ENCODE measurements at places on chromosomes 4 and X.

- no peak for DNase-seq
Measured at GRCh38 chr4:14165222-14165920, 537.8 kb upstream of the BOD1L1 start.

- DNase-seq: no peak
Measured at GRCh38 chr4:3651267-3651845, 114.8 kb upstream of the ADRA2C start.

DNA sequence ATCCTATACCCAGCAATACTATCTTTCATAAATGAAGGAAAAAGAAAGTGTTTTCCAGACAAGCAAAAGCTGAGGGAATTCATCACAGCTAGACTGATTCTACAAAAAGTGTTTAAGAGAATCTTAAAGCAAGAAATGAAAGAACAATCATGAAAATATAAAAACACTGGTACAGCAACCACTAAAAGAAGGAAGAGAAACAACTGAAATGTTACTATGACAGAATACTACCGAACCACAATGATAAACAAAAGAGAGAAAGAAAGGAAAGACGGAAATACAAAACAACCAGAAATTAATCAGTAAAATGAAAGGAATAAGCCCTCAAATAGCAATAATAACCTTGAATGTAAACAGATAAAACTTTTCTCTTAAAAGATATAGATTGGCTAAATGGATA is 110.8 kb upstream of the AFF2 start:
- no peak for DNase-seq

GRCh38 chrX:74449322-74449936 is 28.1 kb downstream of the SLC16A2 start:
- DNase-seq: no peak

GRCh38 chr4:184688447-184688846 is 38.9 kb downstream of the PRIMPOL start:
- peak; percentile 29 for DNase-seq

DNA sequence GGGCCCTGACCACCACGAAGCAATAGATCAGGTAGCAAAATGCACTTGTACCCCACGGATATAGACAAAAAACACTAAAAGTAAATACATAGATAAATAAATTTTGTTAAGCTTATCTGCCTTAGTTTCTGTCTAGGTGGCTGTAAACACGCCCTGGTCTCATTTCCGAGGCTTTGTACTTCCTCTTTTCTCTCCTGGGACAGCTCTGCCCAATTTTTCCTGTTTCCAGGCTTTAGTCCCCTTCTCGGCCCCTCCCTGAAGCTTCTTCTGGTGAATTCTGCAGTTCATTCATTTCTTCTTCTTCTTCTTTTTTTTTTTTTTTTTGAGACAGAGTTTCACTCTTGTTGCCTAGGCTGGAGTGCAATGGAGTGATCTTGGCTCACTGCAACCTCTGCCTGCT is 73.4 kb upstream of the STOX2 start:
- DNase-seq: no peak

DNA sequence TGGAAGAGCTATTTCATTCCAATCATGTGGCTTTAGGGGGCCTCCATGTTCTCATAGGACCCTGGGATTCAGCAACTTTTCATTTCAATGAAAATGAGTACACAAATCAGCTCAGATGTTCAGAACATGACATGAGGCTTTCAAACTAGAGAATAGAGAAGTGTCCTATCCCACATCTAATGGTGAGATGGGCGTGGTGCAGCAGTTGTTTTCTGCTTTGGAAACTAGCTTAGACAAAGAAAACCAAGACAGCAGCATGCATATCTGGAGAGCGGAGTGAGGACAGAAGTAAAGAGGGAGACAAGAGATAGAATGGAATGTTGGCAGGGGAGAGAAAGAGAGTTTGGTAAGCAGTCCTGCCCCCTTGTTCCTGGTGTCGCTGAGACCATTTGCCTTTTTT is 1009.1 kb upstream of the IGFBP7 start:
- no peak for DNase-seq

- no peak for DNase-seq
Measured at GRCh38 chr4:1395941-1396805, 10.1 kb downstream of the NKX1-1 start.

DNA sequence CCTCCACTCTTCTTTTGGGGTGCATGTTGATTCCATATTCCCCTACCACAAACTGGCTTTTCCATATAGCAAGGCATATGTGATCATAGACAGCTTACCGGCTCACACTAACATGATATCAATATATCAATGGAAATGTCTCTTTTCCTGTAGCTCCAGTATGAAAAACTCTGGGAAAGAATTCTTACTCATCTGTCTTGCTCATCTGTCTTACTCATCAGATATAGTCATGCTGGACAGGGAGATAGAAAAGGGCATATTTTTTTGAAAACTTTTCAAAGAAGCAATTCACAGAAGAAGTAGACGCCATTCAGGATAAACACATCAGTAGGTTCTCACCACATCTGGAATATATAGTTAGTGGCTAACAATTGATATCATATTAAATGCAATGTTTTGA is 794.7 kb downstream of the RAB28 start:
- DNase-seq: no peak

DNA sequence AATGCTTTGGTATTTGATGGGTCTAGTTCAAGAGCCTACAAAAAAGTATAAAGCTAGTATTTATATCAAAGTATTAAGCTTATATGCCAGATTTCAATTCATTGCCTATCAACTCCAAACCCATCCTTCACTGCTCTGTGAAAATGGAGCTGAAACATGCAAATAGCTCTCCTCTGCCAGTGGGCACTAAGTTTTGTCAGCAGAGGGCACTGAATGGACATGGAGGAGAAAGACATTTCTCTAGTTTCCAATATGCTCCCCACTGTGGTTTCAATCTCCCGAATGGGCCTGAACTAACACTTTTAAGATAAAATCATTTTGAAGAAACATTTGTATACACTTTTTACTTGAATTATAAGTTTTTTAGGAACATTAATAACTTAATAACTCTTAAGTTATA is 12.4 kb downstream of the PPID start:
- no peak for DNase-seq

GRCh38 chrX:66717926-66718325 is 79.0 kb upstream of the EDA2R start:
- DNase-seq: no peak

- DNase-seq: no peak
Measured at GRCh38 chrX:30967516-30967915, 78.5 kb upstream of the TAB3 start.

DNA sequence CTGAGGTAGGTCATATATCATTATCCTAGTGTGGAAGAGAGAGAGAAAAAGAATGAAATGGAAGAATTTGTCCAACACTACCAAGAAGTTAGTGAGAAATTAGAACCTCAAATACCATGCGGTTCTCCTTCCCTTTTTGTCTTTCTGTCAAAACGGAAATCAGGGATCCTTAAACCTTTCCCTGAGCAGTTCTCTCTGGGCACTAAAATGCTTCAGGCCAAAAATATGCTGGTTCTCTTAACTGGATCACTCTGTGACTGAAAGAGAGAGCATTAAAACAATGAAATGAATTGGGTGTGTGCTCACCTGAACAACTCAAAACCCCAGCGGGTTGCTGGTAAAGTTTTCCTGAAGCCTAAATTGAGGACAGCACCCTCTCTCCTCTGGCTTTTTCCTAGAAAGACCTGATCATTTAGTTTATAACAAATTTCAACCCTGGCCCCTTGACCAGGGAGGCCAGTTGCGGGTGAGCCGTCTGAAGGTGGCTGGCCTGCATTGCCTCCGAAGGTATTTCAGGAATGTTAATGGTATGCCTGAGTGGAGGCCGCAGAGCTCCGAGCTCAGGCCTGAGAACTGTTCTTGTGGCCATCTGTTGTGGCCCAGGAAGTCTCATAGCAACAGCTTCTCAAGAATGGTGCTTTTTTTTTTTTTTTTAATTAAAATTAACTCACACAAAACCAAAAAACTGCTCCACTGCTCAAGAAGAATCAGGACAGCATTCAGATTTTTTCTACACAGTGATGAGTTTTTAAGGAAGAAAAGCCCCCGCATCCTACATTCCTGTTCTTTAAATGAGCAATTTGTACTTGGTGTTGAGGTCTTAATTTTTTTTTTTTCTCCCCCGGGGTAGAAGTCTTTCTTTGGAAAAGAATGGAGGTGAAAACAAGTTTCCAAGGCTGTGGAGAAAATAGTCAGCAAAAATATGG is 155.1 kb downstream of the SHROOM3 start:
- no peak for DNase-seq

- DNase-seq: no peak
Measured at GRCh38 chr4:85475631-85476233, 782 bp downstream of the ARHGAP24 start.

GRCh38 chrX:24575496-24575895 is 71.7 kb downstream of the PCYT1B start:
- no peak for DNase-seq

GRCh38 chr4:121062521-121062920 is 9.8 kb downstream of the NDNF start:
- no peak for DNase-seq

DNA sequence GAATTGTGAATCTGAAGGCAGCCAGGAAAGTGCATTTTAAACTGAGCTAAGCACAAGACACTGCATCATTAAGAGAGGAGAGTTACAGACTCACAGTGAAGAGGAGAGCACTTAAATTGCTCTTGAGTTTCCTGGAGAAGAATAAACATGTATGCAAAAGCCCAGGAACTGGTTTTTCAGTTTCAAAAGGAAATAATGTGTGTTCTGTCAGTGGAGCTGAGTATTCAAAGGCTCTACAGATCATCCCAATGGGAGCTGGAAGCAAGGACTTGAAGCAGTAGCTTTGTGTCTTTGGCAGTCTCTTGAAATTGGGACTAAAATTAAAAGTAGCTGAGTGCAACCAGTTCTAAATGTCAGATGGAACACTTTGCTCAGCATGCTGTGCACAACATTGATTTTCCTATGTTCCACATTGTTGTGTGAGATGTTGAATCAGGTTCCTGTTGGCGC is 147.5 kb upstream of the ANK2 start:
- DNase-seq: no peak

DNA sequence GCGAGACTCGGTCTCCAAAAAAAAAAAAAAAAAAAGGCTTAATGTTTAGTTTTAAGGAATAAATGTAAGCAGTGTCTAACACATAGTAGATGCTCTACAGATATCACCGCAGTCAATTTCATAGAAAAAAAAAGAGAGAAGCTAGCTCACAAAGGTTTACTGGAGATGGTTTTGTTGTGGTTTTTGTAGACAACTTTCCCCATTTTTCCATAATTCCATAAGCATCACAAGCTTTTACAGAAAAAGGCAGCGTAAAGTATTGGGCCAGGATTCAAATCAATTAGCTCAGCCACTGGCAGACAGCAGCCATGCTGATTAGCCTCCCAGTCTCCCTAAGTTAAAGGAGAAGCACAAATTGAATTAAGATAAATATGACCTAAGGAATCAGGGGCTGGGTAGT is 1.5 kb downstream of the GRSF1 start:
- DNase-seq: no peak

- no peak for DNase-seq
Measured at GRCh38 chr4:76637712-76638361, 202.8 kb downstream of the SHROOM3 start.

- no peak for DNase-seq
Measured at GRCh38 chrX:44173219-44173618, 170.3 kb downstream of the EFHC2 start.

GRCh38 chrX:153778181-153778580 is 2.7 kb upstream of the SRPK3 start:
- no peak for DNase-seq

GRCh38 chr4:145058256-145058655 is 39.7 kb downstream of the ANAPC10 start:
- no peak for DNase-seq

- DNase-seq: no peak
Measured at GRCh38 chr4:80963051-80963450, 67.5 kb upstream of the BMP3 start.

GRCh38 chrX:28491941-28492340 is 95.3 kb upstream of the IL1RAPL1 start:
- no peak for DNase-seq

- DNase-seq: no peak
Measured at GRCh38 chr4:93317057-93317456, 511.5 kb upstream of the ATOH1 start.

GRCh38 chr4:111937368-111937767 is 207.9 kb upstream of the FAM241A start:
- DNase-seq: no peak

- DNase-seq: no peak
Measured at GRCh38 chr4:25813448-25814106, 49.2 kb downstream of the SEL1L3 start.

DNA sequence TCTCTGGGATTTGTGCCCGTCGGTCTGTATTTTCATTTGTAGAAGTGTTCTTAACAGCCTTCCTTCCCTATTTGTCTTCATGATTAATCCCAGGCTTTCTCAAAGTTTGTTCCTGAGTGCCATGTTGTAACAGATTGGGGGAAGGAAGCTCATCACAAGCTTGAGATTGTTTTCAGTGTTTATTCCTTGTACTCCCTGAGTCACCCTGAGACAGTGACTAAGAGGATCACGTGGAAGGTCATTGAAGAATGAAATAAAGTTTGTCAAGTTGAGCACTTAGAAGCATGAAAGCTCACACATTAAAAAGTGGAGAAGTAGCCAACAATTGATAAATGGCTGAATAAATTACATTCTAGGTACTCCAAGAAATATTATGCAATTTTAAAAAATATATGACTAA is 153.5 kb upstream of the FAM241A start:
- no peak for DNase-seq

DNA sequence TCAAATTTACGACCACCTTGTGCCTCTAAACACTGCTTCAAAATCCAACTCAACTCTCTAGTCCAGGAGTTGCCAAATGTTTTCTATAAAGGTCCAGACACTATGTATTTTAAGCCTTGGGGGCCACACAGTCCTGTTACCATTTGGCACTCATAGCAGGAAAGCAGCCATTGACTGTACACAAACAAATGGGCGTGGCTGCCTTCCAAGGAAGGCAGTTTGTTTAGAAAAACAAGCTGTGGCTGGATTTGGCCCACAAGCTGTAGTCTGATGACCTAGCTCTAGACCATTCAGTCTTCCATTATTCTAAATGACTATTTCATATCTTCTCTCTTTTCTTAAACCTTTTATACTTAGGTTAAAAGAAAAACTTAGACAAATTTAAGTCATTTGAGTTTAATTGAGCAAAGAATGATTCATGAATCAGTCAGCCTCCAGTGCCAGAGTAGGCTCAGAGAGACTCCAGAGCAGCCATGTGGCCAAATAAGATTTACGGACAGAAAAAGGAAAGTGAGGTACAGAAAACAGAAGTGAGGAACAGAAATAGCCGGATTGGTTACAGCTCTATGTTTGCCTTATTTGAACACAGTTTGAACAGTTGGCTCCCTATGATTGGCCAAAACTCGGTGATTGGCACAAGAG is 825.8 kb upstream of the LCORL start:
- no peak for DNase-seq

DNA sequence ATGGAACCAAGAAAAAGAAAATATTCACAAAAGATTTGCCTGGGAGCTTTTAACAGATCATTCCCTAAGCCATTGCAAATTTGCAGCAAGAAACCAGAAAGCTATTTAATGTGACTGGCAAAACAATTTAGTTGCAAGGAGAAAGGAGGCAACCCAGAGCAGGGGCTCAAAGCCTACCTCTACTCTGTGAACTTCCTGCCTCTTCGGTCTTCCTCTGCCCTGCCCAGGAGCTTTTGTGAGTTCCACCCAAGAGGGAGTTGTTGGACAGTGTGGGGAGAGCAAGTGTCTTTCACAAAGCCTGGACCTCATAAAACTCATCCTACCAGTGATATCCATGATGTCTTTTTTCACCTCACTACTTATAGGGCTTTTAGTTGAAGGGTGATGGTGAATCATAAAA is 107.4 kb downstream of the AFF1 start:
- DNase-seq: no peak

Data from stimulated activated CD4-positive, alpha-beta T cell treated with anti-CD3 and anti-CD28 coated beads, TNF-alpha, amount 100 ng/mL, for 48 hours (primary cell).